ENCODE measurements at places on chromosomes 2 and 18.

GRCh38 chr18:5894611-5895298 lies 567 bp downstream of the TMEM200C start:
- H3K4me1 ChIP-seq, result peaks cover 4% of the 10 kb centered on the region
- no peaks in the 10 kb centered on the region for H3K36me3 ChIP-seq
- peaks cover 94% of the 10 kb centered on the region for H3K27me3 ChIP-seq

GRCh38 chr2:140027966-140028365 lies 1247.8 kb upstream of the NXPH2 start:
- H3K4me3 ChIP-seq, result no peak overlapping the region
- DNase-seq, result no peak
- no peaks in the 10 kb centered on the region for H3K27me3 ChIP-seq
- H3K4me1 ChIP-seq, result no peaks in the 10 kb centered on the region
- no peaks in the 10 kb centered on the region for H3K36me3 ChIP-seq

DNA sequence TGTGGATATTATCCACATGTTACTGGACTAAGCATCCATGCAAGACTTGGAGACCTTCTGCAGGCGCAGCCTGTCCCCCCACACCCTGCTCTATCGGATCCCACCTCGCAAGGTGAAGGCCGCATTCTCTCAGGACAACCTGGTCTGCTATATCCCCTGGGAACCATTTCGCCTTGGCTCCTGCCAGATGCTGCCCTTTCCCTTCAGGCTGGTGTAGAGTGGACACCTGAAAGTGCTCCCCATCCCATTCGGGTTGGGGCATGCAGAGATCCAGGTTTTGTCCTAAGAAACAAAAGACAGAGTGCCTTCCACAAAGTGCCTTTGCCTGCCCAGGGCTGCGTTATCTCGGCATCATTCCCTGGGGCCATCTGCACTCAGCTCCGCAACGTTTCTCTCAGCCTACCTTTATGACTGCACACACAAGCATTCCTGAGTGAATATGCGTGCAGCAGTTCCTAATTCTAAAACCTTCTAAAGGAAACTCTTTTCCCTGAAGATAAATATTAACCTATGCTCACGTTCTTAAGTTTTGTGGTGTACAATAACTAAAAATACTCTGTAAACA lies 20.5 kb downstream of the FHL2 start:
- H3K27me3 ChIP-seq, result no peaks in the 10 kb centered on the region
- peaks cover 96% of the 10 kb centered on the region for H3K4me1 ChIP-seq
- DNase-seq, result no peak
- H3K36me3 ChIP-seq, result no peaks in the 10 kb centered on the region
- H3K4me3 ChIP-seq, result no peak overlapping the region

DNA sequence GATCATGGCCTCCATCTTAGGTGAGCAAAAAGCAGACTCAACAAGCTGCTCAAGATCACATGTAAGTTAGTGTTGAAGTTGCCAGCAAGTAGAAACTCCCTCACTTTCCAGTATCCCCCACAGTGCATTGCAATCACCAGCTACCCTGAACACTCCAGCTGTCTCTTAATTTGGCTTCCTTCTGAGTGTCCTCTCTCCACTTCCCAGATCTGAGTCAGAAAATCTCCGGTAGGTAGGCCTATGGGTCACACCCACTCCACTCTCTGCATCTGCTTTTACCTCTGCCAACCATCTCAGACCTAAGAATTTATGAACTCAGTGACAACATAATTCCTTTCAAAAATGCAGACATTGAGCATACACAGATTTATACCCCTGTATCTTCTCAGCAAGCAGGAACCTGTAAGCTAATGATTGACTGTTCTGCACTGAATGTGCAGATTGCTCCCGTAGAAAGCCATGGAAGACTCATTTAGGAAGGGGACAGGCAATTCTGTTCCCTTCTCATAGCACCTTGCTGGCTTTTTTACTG lies 656.9 kb downstream of the EPHA4 start:
- H3K36me3 ChIP-seq, result no peaks in the 10 kb centered on the region
- no peaks in the 10 kb centered on the region for H3K27me3 ChIP-seq
- no peak overlapping the region for H3K27ac ChIP-seq
- no peak for DNase-seq
- H3K4me3 ChIP-seq, result no peak overlapping the region

- H3K4me1 ChIP-seq, result no peaks in the 10 kb centered on the region
- H3K27me3 ChIP-seq, result no peaks in the 10 kb centered on the region
- H3K4me3 ChIP-seq, result no peak overlapping the region
- no peak for DNase-seq
- H3K36me3 ChIP-seq, result no peaks in the 10 kb centered on the region
Measured at GRCh38 chr18:22639561-22639960, 221.8 kb upstream of the CTAGE1 start.

GRCh38 chr2:41859615-41860514 lies 188.0 kb upstream of the PKDCC start:
- H3K4me1 ChIP-seq, result no peaks in the 10 kb centered on the region
- H3K27ac ChIP-seq, result no peak overlapping the region
- no peaks in the 10 kb centered on the region for H3K36me3 ChIP-seq
- no peak for DNase-seq

DNA sequence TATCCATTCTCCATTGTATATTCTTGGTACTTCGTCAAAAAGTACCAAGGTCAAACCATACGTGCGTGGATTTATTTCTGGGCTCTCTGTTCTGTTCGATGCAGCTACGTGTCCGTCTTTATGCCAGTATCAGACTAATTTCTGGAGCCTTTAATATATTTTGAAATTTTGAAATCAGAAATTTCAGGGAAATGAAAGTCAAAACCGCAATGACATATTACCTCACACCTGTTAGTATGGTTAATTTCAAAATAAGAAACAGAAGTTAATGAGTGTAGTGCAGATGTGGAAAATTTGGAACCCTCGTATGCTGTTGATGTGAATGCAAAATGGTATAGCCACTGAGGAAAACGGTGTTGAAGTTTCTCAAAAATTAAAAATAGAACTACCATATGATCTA lies 156.1 kb upstream of the TRIB2 start:
- no peak overlapping the region for H3K4me3 ChIP-seq
- H3K27me3 ChIP-seq, result no peaks in the 10 kb centered on the region
- no peaks in the 10 kb centered on the region for H3K36me3 ChIP-seq
- no peak for DNase-seq
- no peaks in the 10 kb centered on the region for H3K4me1 ChIP-seq
- no peak overlapping the region for H3K27ac ChIP-seq

GRCh38 chr2:82811946-82812345 lies 1647.1 kb downstream of the SUCLG1 start:
- H3K27ac ChIP-seq, result no peak overlapping the region
- no peaks in the 10 kb centered on the region for H3K27me3 ChIP-seq
- no peak for DNase-seq
- H3K4me1 ChIP-seq, result no peaks in the 10 kb centered on the region
- H3K4me3 ChIP-seq, result no peak overlapping the region

GRCh38 chr2:66461664-66462500 lies 27.0 kb downstream of the MEIS1 start:
- no peak overlapping the region for H3K4me3 ChIP-seq
- H3K4me1 ChIP-seq, result peaks cover 3% of the 10 kb centered on the region
- peaks cover 10% of the 10 kb centered on the region for H3K36me3 ChIP-seq
- H3K27ac ChIP-seq, result no peak overlapping the region

GRCh38 chr2:173713904-173714555 lies 251.1 kb downstream of the SP3 start:
- no peaks in the 10 kb centered on the region for H3K4me1 ChIP-seq
- H3K27me3 ChIP-seq, result no peaks in the 10 kb centered on the region
- no peaks in the 10 kb centered on the region for H3K36me3 ChIP-seq
- H3K4me3 ChIP-seq, result no peak overlapping the region
- no peak overlapping the region for H3K27ac ChIP-seq

GRCh38 chr2:7045601-7046590 lies 128.7 kb downstream of the RNF144A start:
- H3K27me3 ChIP-seq, result no peaks in the 10 kb centered on the region
- no peak overlapping the region for H3K4me3 ChIP-seq
- DNase-seq, result no peak
- no peak overlapping the region for H3K27ac ChIP-seq
- no peaks in the 10 kb centered on the region for H3K4me1 ChIP-seq

- no peak overlapping the region for H3K27ac ChIP-seq
- no peaks in the 10 kb centered on the region for H3K27me3 ChIP-seq
- H3K36me3 ChIP-seq, result no peaks in the 10 kb centered on the region
- H3K4me3 ChIP-seq, result no peak overlapping the region
- no peak for DNase-seq
Measured at GRCh38 chr18:67550872-67551520, 34.5 kb upstream of the DSEL start.

Measured in psoas muscle (tissue), 8 donors.